Activated naive CD4-positive, alpha-beta T cell treated with anti-CD3 and anti-CD28 coated beads for 36 hours (primary cell): ENCODE measurements at places on chromosomes 5 and 9.

DNA sequence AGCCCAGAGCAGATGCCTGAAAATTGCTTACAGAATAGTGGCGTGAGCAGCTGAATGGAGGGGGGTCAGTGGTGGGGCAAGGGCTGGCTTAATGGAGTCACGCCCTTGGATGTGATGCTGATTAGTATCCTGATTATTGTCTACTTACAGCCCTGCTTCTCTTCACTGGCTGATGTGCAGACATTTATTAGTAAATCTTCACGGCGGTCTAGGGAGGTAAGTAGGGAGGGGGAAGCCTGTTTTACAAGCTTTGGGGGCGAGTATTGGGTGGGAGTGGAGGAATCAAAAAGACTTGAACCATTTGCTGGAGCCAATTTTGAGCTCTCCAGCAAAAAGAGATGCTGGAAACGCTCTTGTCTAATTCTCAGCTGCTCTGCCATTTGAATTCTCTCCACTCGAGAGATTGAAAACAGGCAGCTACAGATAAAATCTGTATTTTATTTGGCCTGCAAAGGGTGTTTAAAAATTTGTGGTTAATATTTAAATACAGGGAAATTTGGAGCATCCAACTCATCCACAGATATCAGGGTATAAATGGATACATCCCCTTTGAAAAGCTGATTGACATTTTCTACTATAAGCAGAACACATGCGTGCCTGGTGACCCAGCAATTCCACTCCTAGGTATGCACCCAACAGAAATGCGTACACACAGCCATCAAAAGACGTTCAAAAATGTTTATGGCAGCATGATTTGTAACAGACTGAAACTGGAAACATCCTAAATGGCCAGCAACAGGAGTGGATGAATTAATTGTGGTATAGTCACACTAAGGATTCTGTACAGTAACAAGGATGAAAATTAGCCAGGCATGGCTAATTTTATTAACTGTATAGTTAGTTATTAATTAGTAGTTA, 19.5 kb upstream of the ALDH1B1 start:
- no peak for DNase-seq

- peak; percentile 81 for DNase-seq
These were observed 168.5 kb downstream of the DOCK2 start for GRCh38 chr5:169805527-169805934.

GRCh38 chr5:171629628-171630349, 155.8 kb upstream of the SMIM23 start:
- peak; percentile 35 for DNase-seq

DNA sequence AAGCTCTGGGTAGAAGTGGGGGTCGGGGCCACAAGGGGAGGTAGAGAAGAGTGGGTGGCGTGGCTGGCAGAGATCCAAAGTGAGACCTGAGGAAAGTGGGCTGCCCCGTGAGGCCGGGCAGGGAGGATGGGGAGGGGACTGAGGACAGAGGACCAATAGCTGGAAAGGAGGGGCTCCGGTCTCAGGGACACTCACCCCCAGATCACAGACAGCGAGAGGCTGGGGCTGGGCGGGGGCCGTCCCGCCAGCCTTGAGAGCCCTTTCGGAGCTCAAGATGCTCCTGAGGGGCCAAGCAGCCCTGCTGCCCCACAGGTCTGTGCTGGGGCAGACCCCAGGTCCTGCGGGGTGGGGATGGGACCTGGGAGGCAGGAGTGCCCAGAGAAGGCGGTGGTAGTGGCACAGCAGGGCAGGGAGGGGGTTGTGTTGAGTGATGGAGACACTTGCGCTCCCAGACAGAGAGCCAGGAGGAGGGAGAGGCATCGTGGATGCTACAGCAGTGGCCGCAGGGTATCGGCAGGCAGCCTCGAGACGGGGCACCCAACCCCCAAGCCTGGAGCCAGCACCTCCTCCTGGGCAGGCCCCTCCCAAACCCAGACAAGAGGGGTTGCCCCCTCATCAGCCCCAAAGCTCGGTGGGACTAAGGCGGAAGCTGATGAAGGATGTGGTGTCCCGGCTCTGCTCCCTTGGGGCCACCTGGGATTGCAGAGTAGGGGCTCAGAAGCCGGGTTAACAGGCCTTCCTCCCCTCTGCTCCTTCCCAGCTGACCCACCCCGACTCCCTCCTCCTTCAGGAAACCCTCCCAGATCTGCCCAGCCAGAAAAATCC, 3.4 kb downstream of the SARDH start:
- DNase-seq = no peak

DNA sequence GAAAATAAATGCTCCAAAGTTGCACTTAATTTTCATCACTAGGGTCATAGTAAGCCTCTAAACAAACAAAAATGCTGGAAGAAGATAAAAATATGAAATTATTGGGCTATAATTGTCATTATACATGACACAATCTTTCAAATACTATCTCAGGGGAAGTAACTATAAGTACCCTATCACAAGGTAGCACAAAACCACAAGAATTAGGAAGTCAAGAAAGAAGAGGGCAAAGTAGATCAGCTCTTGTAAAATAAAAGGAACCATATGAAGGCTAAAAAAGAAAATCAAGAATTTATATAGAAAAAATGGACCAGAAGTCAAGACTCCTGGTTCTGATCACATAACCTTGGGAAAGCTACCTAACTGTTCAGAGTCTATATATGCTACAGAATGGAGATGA, 48.1 kb downstream of the DIAPH1 start:
- no peak for DNase-seq
